Neural crest cell (in vitro differentiated cells): ENCODE measurements at places on chromosomes 2 and 18.
A peak's percentile ranks its signal among the peaks of the same experiment; 100 is the strongest.

DNA sequence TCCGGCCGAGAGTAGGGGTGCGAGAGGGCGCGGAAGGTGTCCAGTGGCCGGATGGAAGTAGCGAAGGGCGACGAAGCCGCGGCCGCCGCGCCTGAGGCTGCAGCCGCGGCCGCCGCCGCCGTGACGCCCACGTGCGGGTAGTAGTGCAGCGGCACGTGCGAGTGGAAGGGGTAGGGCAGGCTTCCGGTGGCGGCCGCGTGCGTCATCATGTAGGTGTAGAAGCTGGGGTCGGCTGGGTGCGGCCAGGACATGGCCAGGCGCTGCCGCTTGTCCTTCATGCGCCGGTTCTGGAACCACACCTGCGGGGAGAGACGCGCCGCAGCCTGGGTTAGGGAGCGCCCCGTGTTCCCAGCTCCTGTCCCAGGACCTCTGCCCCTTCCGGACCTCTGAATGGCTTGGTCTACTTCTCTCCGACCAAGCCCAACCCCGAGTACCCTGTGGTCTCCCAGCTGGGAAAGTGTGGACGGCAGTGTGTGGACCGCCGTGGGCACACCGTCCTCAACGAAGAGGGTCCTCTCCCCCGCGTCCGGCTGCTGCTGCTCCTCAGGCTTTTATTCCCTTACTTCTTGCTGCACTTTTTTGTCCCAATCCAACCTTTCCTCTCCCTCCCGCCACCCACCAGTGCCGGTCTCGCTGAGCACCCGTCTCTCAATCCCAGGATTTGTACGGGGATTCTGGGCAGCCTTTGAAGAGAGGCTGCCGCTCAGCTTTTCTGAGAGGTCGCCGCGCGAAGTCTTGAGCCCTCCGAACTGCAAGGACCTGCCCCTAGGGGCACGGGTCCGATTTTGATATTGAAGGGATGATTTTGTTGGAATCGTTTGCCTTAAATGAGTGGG is 3.0 kb downstream of the EVX2 start:
- H3K36me3 ChIP-seq = peaks cover 6% of the 10 kb centered on the region
- no peak overlapping the region for H3K27ac ChIP-seq
- H3K27me3 ChIP-seq = peaks cover 96% of the 10 kb centered on the region
- H3K4me1 ChIP-seq = peaks cover 13% of the 10 kb centered on the region
- no peak for DNase-seq
- H3K4me3 ChIP-seq = peak overlapping the region; percentile 79

GRCh38 chr2:138255670-138256069 is 245.9 kb upstream of the SPOPL start:
- no peak overlapping the region for H3K4me3 ChIP-seq
- H3K27me3 ChIP-seq = no peaks in the 10 kb centered on the region
- no peaks in the 10 kb centered on the region for H3K4me1 ChIP-seq

DNA sequence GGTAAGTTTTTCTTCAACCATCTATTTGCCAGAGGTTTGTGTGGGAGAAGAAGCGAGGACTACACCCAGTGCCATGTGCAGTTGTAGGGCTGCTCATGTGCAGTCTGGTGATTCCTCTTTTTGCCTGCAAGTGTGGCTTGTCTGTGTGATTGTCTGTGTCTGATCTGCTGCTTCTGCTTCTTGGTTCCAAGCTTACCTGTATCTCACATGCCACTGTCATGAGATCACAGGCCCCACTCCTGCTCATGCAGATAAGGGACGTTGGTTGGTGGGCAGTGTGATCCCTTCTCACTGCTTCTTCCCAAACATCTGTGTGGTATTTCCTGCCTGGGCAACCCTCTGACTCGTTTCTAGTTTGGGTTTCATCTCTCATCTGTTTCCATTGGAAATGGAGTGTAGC is 27.1 kb downstream of the RRM2 start:
- no peak for DNase-seq
- no peak overlapping the region for H3K27ac ChIP-seq
- H3K4me3 ChIP-seq = no peak overlapping the region
- H3K27me3 ChIP-seq = no peaks in the 10 kb centered on the region
- H3K36me3 ChIP-seq = peaks cover 10% of the 10 kb centered on the region

DNA sequence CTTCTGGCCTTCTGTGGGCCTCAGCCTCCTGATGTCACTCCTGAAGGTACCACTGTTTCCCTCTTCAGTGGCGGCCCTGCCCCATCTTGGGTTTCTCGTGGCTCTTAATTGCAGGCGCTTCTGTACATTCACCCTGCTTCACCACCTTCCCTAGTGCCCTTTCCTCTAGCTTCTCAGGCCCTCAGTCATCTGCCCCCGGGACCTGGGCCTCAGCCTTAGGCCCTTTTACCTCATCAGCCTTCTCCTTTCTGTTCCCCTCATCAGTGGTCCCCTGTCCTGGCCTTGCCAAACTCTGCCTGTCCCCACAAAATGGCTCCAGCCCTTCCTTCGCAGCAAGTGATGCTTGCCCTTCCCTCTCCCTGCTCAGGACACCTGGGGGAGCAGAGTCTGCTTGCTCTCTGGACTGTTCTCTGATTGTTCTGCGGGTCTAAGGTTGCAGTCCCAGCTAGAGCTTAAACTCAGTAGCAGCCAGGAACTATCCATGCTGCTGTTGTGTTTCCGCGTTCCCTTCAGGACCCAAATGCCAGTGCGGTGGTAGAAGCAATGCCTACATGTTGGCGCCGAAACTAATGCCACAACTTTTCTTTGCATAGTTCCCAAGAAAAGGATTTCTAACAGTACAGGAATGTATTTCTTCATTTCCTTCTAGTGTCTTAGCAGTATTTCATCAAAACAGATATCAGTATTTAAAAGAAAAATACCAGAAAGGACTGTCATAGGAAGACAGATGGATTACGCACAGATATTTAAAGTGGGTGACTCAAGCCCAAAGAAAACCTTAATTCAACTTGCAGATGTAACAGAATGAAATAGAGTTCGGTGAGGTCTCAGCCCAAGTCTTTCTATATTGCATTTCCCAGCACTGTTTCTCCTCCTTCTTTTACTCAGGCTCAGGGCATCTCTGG is 7.5 kb downstream of the ASB1 start:
- H3K27me3 ChIP-seq = no peaks in the 10 kb centered on the region
- H3K4me3 ChIP-seq = peak overlapping the region; percentile 57

DNA sequence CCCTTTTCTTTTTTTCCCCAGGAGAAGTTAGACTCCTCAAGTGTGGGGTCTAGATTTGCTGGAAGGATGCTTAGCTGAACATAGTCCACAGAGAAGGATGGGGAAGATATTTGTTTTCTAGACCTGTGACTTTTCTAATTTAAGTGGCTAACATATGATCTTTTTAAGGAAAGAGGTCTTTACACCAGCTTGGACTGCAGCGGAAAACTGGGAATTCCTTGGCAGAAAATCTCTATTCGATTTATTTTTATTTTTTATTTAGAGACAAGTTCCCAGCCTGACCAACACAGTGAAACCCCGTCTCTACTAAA is 148.4 kb downstream of the MYCN start:
- no peaks in the 10 kb centered on the region for H3K36me3 ChIP-seq
- no peak overlapping the region for H3K4me3 ChIP-seq
- H3K27ac ChIP-seq = peak overlapping the region; percentile 86
- H3K4me1 ChIP-seq = peaks cover 63% of the 10 kb centered on the region
- no peaks in the 10 kb centered on the region for H3K27me3 ChIP-seq
- DNase-seq = no peak

DNA sequence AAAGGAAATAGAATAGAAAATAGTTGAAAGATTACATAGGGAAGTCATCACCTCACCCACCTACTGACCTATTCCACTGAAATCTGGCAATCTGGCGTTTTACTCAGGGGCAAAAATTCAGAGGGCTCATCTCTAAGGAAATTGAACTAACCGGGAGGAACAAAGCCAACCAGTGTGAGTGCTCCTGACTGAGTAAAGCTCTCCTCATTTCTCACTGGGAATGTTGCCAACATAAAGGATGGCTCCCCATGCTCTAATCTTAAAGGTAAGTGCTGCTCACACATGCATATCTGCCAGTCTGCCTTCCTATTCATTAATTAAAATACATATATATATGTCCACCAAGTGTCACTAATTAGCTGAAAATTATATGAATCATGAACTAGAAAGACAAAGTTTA is 13.5 kb upstream of the DOK6 start:
- no peak overlapping the region for H3K27ac ChIP-seq
- H3K27me3 ChIP-seq = no peaks in the 10 kb centered on the region
- H3K36me3 ChIP-seq = no peaks in the 10 kb centered on the region
- no peak overlapping the region for H3K4me3 ChIP-seq
- DNase-seq = no peak
- H3K4me1 ChIP-seq = no peaks in the 10 kb centered on the region

DNA sequence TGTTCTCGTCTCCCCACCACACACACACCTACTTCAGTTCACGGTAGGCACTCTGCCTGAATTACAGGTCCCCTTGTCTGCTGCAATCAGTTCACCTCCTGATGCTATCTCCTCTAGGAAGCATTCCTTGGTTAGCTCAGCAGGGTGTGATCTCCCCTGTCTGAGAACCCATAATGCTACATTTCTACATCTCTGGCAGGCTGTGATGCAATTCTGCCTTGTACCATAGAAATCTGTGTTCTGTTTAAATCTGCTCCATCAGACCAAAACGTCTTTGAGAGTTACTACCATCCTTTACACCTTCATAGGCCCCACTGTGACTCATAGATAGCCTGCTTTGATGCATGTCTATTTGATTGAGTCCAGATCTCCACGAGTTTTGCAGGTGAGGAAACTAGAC is 103.9 kb downstream of the TTC32 start:
- H3K4me3 ChIP-seq = no peak overlapping the region
- H3K4me1 ChIP-seq = no peaks in the 10 kb centered on the region
- no peaks in the 10 kb centered on the region for H3K36me3 ChIP-seq
- no peak for DNase-seq

- no peaks in the 10 kb centered on the region for H3K36me3 ChIP-seq
- no peak overlapping the region for H3K27ac ChIP-seq
- H3K27me3 ChIP-seq = peaks cover 6% of the 10 kb centered on the region
These were observed 3.1 kb upstream of the MALT1 start for GRCh38 chr18:58668211-58668610.

- H3K36me3 ChIP-seq = no peaks in the 10 kb centered on the region
- H3K4me3 ChIP-seq = no peak overlapping the region
- H3K27me3 ChIP-seq = peaks cover 75% of the 10 kb centered on the region
- peaks cover 16% of the 10 kb centered on the region for H3K4me1 ChIP-seq
These were observed 8.4 kb downstream of the GBX2 start for GRCh38 chr2:236159778-236160170.
